ENCODE measurements at places on chromosomes 4 and X.

- DNase-seq, result no peak
Measured at GRCh38 chr4:105838082-105838481, 57.2 kb upstream of the NPNT start.

GRCh38 chrX:38232079-38232686 lies 11.5 kb upstream of the SRPX start:
- no peak for DNase-seq

GRCh38 chrX:44494357-44494756 lies 48.3 kb downstream of the FUNDC1 start:
- DNase-seq, result no peak

GRCh38 chrX:40644821-40645358 lies 2.5 kb downstream of the CXorf38 start:
- peak; percentile 60 for DNase-seq

DNA sequence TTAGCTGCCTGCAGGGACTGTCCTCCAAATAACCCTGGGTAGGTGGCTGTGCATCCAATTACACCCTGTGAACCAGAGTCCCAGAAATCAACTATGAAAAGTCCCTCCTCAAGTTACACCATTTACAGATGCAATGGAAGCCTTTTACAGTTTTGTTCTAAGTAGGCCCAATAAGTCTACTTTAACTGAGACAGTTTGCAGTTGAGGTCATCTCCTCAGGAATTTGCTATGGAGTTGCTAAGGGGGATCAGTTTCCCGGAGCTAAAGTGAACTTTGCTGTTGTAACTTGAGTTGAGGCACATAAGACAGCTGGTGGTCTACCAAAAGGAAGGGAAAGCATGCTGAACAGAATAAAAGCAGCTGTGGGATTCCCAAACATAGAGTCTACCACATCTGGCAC lies 121.6 kb upstream of the STK26 start:
- no peak for DNase-seq

- DNase-seq, result no peak
Measured at GRCh38 chrX:148069759-148070503, 88.8 kb downstream of the FMR1NB start.

- DNase-seq, result no peak
Measured at GRCh38 chrX:100395781-100396180, 14.3 kb downstream of the PCDH19 start.

GRCh38 chr4:81758574-81759264 lies 287.0 kb upstream of the RASGEF1B start:
- no peak for DNase-seq

GRCh38 chrX:44223150-44223549 lies 120.3 kb downstream of the EFHC2 start:
- no peak for DNase-seq

DNA sequence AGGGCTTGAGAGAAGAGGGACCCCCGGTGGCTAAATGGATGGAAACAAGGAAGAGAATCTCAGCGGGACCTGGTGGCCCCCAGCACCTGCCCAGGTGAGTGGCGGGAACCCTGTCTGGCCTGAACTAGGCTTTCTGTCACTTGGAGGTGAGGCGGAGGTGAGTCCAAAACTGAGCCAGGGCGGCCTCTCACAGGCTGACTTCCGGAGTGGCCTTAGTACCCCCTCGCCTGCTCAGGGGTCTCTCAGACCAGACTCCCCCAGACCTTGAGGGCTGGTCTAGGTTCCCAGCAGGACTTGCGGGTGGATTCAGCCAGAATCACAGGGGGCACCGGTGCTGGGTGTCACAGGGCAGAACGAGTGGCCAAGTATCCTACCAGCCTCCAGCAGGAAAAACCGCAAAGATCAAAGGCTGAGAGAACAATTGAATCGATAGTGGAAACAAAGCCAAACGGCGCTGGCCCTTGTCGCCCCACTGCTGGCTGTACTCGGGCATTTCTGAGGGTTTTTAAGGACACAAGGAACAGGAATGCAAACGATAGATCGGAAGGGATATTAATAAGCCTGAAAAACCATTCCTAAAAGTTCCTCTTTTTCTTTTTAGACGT lies 67.8 kb downstream of the WFS1 start:
- DNase-seq, result no peak

- DNase-seq, result no peak
Measured at GRCh38 chrX:14941301-14941700, 68.1 kb downstream of the MOSPD2 start.

GRCh38 chr4:70443329-70443728 lies 28.7 kb upstream of the MUC7 start:
- no peak for DNase-seq

DNA sequence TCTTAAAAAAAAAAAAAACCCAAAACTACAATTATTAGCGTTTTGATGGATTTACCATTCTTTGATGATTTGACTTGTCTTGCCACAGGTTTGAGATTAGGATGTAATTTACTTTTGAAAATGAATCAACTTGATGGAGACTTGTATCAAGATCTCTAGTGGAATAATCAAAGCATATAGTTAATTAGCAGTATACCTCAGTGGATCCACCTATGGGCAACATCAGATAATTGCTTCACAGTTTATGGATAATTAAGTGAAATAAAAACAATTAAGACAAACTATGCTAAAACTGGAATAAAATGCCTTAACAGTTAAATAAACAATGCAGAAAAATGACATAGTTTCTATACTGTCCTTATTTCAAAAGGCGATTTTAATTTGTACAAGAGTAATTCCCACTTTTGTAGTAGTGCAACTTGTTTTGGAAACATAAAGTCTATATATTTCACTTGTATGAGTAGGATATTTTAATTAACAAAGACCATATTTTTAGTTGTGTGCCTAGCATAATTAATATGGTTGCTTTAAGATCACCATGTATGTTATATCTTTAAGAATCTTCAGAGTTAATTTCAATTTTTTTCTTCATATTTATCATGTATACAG lies 4.2 kb downstream of the CPEB2 start:
- DNase-seq, result no peak

DNA sequence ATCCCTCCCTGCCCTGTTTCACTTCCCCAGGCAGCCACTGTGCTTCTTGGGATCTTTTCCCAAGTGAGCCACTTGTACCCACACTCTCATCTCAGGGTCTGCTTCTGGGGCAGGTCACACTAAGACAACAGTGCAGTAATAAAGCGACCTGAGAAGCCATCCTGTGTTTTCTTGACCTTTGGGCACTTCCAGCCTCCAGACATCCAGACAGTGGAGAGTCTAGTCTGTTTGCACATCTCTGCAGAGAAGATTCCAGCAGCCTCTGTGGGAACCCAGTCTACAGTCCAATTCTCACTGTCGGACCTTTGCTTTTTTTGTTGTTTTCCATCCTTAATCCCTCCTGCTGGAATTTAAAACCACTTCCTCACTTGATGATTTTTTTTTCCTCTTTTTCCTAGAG lies 50.3 kb upstream of the ATP6AP2 start:
- no peak for DNase-seq

DNA sequence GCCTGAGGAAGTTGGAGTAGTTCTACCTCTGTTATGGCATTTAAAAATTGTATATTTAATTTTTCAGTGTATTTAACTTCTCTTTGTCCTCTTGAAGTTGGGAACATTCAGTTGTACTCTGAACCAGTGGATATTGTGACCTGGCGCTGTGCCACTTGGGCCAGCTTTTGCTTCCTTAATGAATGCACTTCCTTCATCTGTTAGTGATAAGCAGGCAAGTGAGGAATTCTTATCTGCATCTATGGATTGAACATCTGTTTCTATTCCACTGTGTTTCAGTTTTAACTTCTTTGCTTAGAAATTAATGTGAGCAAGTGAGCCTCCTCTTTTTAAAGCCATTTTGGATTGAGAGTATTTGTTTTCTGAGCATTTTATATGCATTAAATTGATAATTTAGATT lies 128.3 kb downstream of the UCHL1 start:
- no peak for DNase-seq

GRCh38 chr4:74543231-74543781 lies 98.4 kb downstream of the AREG start:
- no peak for DNase-seq

DNA sequence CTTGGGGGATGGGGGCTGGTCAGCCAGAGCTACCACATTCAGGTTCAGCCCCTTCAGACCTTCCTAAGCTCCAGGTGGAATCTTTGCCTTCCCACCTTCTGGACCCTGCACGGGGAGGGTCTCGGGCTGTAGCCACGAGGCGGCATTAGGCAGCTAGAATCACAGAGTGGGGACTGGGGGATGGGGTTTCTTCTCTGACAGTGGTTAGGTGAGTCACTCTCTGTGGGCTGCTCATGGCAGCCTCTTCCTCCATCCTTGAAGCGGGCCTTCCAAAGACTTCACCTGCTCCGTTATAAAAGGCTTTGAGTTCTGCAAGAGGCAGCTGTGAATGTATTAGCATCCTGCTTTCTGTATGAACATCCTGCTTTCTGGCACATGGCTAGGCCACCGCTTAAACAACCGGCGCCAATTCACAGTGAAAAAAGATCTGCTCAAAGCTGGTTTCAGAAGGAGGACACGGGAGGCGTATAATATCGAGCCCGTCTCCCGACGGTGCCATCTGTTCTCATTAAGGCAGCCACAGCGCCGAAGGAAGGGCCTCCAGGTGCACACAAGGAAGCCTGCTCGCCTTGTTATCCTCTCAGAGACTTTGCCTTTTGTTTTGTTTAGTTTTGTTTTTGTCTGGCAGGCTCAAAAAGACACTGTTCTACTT lies 74.3 kb upstream of the IGFBP7 start:
- no peak for DNase-seq

- DNase-seq, result no peak
Measured at GRCh38 chrX:12979026-12979607, 4.2 kb downstream of the TMSB4X start.

DNA sequence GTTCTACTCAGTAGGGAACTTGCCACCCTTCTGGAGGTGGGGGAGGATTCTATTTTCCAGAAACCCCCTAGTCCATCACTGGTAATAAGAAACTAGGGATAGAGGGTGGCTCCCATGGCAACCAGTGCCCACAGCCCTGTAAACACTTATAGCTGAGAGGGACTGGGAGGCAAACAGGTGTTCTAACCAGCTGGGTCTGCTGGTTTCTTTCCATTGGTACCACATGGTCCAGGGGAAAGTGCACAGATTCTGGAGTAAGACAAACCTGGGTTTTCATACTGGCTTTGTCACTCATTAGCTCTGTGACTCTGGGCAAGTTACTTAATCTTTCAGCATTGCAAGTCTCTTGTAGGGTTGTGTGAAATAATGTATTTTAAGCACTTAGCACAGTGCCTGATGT lies 26.9 kb downstream of the IGSF1 start:
- DNase-seq, result no peak

DNA sequence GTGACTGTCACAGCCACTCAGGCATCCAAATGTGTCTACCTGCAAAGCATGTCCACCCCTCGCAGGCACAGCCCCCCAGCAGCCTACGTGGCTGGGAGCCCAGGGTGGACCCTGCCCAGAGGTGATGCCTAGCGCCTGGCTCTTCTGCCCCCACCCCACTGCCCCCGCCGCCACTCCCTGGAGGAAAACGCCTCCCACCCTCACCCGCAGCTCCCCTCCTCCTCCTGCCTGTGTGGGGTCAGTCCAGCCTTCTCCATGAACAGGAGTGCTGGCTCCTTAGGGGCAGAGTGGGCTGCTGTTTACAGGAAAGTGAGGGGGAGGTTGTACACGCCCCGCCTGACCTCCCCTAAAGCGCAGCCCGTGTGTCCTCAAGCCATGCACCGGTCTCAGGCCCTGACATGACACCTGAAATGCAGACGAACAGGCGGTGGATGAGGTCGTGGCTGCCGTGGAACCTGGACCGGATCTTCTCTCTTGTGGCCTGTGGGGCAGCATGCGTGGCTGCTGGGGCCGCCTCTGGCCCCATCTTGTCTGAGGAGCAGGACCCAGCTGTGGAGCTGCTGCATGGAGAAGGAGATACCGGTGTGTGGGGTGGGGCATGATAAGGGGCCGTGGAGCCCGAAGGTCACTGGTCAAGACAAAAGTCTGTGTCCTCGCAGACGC lies 11.9 kb upstream of the MXD4 start:
- no peak for DNase-seq

GRCh38 chr4:76640353-76640910 lies 205.4 kb downstream of the SHROOM3 start:
- no peak for DNase-seq

- DNase-seq, result no peak
Measured at GRCh38 chr4:107219681-107220080, 183.6 kb upstream of the DKK2 start.

- no peak for DNase-seq
Measured at GRCh38 chrX:94454606-94455005, 780.6 kb downstream of the FAM133A start.

GRCh38 chr4:152328582-152328981 lies 207.3 kb downstream of the FBXW7 start:
- no peak for DNase-seq

- DNase-seq, result no peak
Measured at GRCh38 chrX:107626916-107627315, 1.4 kb upstream of the PRPS1 start.

- no peak for DNase-seq
Measured at GRCh38 chr4:102230194-102230593, 115.1 kb downstream of the SLC39A8 start.

DNA sequence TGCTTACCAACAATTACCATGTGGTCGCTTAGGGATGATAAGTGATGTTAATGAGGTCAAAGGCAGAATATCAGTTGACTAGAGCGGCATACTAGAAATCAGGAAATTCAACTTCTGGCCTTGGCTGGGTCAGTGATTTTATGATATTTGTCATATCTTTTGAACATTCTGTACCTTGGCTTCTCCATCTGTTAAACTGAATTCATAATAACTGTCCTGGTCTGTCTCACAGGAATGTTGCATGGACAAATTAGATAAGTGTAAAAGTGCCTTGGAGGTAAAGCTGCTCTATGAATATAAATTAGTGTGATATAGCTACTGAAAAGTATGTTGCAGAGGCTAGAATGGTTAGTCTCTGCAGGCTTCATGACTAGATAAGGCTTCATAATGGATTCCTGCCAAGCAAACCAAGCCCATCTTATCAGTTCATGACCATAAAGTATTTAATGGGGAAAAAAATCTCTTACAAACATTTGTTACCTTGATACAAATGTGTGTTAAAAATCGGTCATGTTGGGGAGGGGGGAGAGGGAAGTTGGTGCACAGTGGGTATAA lies 104.6 kb upstream of the BMPR1B start:
- no peak for DNase-seq

- no peak for DNase-seq
Measured at GRCh38 chrX:44570522-44570921, 27.9 kb upstream of the FUNDC1 start.

DNA sequence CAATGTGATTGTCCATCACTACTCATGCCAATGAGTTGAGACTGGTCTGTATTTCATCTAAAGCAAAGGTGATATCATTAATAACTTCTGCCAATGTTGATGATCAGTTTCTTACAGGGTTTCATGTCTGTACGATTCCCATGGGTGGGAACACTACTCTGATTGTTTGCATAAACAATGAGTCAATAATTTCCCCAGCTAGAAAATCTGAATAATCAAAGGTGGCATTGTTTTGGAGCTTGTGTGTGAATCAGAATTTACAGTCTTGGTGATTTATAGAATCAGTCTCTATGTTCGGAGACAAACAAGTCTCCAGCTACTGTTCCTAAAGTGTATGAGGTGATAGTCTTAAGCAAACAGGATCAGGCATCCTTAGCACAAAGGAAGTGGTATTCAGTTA lies 35.5 kb upstream of the PARM1 start:
- DNase-seq, result no peak

- DNase-seq, result no peak
Measured at GRCh38 chrX:68832516-68833447, 4.0 kb downstream of the EFNB1 start.

All from activated CD4-positive, alpha-beta memory T cell treated with anti-CD3 and anti-CD28 coated beads, Interleukin-2, amount 10 ng/mL, durations not matched to agents 7 days and 5 days (primary cell).